ENCODE measurements at places on chromosomes 5 and 9. TPM values are rescaled to one million over a fixed set of nuclear protein-coding genes. Genes with fewer than 3 reads are reported as not detected.

DNA sequence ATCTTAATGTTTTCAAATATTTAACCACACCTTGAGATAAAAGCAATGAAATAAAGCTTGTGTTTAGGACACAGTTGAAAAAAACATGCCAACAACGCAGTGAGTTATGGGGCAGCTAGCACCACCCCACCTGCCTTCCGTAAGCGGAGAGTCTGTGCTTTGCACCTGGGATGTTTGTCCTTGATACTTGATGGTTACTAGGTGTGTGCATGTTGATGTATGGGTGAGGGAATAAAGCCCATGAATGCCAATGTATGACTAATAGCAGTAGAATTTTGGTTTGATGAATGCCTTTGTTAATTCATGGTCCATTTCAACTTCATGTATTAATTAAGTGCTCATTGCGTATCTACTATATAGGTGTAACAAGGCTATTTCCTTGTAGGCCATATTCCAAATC is 74.0 kb downstream of the PCSK5 start:
- no peak for DNase-seq

- no peak for DNase-seq
Observed at GRCh38 chr5:157917491-157917890, 58.5 kb upstream of the CLINT1 start.

GRCh38 chr5:128956164-128956563 is 9.1 kb upstream of the SLC27A6 start:
- DNase-seq, result no peak

DNA sequence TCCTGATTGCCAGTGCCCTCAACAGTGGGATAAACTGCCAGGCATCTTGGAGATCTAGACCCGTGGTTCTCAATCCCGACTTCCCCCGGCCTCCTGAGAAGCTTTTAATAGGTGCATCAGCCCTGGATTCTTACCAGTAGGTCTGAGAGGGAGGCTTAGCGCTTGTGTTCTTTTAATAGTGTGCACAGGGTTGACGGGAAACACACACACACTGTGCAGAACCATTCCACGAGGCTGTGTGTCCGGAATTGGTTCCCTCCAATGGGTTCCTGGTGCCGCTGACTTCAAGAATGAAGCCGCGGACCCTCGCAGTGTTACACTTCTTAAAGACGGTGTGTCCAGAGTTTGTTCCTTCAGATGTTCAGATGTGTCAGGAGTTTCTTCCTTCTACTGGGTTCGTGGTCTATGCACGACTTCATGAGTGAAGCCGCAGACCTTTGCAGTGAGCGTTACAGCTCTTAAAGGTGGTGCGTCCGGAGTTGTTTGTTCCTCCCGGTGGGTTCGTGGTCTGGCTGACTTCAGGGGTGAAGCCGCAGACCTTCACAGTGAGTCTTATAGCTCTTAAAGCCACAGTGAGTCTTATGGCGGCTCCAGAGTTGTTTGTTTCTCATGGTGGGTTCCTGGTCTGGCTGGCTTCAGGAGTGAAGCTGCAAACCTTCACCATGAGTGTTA is 46.6 kb upstream of the PRSS3 start:
- no peak for DNase-seq

GRCh38 chr9:37511016-37512010 is 25.6 kb downstream of the POLR1E start:
- DNase-seq, result no peak

The DEPDC1B gene
- total RNA-seq, result 0.17 TPM

GRCh38 chr5:141708016-141708415 is 26.0 kb upstream of the ARAP3 start:
- no peak for DNase-seq

The SPATA31A7 gene
- not detected for total RNA-seq

DNA sequence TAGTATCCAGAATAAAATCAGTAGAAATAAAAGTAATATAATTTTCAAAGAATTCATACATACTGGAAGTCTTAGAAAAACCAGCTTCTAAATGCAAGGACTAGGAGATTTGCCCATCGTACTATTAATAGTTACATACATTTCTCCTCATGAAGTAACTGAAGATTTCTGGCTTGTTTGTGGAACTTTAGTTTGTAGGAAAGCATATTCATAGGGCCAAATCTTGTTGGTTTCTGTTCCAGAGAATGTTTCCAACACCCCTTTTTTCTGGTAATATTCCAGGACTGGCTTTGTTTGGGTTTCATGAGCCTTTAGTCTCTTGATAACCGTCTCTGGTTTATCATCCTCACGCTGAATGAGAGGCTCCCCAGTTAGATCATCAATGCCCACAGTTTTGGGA is 66.3 kb upstream of the TJP2 start:
- no peak for DNase-seq

GRCh38 chr5:80796846-80797245 is 142.1 kb upstream of the DHFR start:
- DNase-seq, result no peak

The CDH6 gene
- total RNA-seq, result 3.0 TPM

DNA sequence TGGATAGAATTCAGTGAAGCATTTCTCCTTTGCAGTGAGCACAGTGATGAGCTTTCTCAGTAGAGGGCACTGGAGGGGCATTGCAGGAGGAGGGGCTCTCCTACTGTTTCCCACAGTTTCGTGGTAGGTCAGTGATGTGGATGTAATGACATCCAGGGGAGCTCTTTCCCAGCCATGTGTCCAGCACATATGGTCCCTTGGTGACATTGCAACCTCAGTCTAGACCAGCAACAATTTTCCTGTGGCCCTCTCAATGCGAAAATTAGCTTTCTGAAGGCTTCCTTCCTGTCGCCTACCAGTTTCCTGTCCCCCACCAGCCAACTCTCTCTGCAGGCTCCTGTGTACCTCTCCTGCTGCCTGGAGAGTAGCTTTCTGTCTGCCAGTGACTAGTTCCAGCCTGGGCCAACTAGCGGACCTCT is 6.9 kb upstream of the PDCL start:
- DNase-seq, result no peak

GRCh38 chr5:132437604-132438266 is 52.8 kb downstream of the IRF1 start:
- DNase-seq, result peak; percentile 96

The OR2S2 gene
- not detected for total RNA-seq

DNA sequence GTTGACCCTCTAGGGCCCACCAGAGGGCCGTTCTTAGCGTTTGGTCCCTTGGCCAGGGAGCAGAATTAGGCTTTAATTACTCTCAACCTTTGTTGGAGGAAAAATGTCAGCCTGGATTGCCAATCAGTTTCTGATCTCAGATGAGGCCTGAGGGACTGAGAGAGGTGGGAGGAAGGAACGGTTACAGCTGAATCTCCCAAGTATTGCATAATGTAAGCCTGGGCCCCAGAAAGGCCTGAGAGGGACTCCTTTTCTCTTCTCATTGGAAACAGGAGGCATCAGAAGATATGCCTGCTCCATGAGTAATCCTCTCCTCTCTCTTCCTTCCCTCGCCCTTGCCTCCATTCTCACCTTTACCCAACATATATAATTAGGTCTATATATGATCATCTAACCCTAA is 105.7 kb downstream of the INSYN2B start:
- DNase-seq, result no peak

- no peak for DNase-seq
Observed at GRCh38 chr5:61467766-61468482, 135.9 kb downstream of the ZSWIM6 start.

The QRFP gene
- not detected for total RNA-seq

GRCh38 chr5:28084069-28084468 is 1045.7 kb upstream of the CDH9 start:
- no peak for DNase-seq

The SLC6A19 gene
- total RNA-seq, result not detected

DNA sequence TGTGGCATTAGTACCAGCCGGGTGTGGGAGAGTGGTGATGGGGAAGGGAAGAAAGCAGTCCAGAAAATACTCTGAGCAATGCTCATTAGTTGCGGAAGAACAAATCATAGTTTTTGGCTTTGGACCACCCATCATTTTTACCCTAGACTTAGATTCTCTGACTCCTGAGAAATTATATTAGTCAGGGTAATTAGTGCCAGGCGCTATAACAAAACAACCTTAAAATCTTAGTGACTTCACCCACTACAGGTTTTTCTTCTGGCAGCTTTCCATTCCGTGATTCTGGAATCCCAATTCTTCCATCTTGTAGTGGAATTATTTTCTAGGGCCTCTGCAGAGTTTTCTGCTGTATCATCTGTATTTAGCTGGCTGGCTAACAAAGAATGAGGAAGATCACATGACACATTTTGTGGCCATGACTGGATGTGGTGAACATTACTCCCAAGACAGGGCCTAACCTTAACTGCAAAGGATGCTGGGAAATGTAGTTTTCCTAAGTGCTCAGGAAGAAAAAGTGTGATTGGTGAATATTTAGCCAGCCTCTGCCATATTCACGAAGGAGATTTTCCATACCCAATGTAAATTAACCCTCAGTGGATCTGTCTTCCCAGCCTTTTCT is 373.0 kb upstream of the MEF2C start:
- no peak for DNase-seq

GRCh38 chr5:61949054-61949678 is 356.8 kb upstream of the KIF2A start:
- DNase-seq, result peak; percentile 47

- DNase-seq, result no peak
Observed at GRCh38 chr5:6611334-6612256, 21.2 kb downstream of the NSUN2 start.

GRCh38 chr5:151764801-151765200 is 6.4 kb upstream of the ATOX1 start:
- no peak for DNase-seq

The F12 gene
- not detected for total RNA-seq

- DNase-seq, result no peak
Observed at GRCh38 chr5:140602147-140602546, 30.8 kb downstream of the CD14 start.

GRCh38 chr9:136023410-136024225 is 62.4 kb upstream of the UBAC1 start:
- no peak for DNase-seq

GRCh38 chr5:142783601-142784341 is 13.6 kb downstream of the ARHGAP26 start:
- DNase-seq, result no peak

The CDHR2 gene
- not detected for total RNA-seq

DNA sequence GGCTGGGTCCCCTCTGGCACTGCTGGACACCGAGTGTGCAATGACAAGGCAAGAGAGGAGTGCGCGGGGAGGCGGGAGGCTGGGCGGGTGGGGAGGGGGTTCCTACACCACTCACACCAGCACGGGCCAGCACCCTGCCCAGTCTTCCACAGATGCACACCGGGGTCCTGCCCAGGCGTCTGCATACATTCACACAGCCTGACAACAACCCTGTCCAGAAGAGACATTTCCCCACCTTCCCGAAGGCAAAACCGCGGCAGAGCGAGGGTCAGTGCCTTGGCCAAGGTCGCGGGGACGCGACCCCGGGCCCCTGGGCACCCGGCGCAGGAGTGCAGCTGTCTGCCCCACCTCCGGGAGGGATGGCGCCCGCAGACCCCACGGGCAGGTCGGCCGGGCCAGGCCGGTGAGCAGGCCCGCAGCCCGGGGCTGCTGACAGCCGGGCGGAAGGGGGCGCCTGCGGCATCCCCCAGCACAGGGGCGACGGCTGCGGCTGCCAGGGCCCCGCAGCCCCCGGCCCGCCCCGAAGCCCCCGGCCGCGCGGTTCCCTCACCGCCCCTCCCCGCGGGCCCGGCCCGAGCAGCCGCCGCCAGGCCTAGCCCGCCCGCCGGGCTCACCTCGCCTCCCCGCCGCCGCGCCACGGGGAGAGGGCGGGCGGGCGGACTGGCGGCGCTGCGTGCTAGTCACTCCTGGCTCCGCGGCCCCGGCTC is 496 bp downstream of the MAPK9 start:
- DNase-seq, result no peak

Measured in esophagus muscularis mucosa (tissue), 4 donors.